ENCODE measurements at places on chromosomes 5 and 9.
A peak's percentile ranks its signal among the peaks of the same experiment; 100 is the strongest.

DNA sequence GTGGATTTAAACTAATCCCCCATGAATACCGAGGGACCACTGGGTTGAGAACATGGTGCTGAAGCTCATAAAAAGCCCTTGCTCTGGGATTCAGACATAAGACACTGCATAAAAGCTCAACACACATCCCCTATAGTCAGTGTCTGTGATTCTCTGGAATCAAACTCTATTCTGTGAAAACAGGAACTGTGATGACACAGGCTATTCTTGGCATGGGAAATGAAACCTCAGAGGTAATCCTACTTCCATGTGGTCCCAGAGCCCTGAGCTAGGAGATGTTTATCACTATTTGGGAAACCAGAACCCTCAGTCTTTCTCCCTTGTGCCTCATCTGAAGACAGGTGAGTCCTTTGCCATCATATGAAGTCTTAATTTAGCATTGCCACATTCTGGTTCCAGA lies 135.4 kb upstream of the PRSS3 start:
- DNase-seq = no peak

DNA sequence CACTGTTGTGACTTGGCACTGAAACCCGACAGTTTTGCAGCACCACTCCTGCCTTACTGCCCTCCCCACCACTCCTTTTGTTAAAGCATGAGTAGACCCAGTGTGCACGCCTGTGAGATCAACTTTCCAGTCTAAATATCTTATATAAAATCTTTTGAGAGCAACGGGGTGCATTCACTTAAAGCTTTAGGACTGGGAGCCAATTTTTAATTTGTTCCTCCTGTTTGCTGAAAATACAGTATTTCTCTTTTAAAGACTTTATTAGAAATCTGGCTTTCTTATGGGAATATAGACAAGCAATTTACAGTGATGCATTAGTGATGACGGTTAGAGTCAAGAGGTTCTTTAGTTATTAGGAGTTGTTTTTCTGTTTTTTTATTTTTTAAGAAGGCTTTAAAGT lies 397.5 kb downstream of the TMEM167A start:
- no peak for DNase-seq

DNA sequence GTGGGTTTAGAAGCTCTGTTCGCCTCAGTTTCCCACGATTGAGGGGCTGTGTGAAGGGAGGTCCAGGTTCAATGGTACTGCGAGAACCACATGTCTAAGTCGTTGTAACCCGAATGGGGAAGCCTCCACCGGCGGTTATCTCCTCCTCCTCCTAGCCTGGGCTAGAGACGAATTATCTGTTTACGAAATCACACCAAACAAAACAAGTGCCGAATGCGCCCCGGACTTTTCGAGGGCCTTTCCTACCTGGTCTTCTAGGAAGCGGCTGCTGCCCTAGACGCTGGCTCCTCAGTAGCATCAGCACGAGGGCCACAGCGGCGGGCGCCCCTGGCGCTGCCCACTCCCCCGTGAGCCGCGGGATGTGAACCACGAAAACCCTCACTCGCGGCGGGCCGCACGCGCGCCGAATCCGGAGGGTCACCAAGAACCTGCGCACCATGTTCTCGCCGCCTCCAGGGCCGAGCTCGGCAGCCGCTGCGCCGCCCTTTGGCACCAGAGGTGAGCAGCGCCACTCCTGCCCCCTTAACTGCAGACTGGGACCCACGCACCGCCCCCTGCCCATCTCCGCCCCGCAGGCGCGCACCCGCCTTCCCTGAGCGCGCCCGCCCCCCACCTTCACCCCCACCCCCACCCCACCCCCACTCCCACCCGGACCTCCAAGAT lies at the start of gene CDKN2A:
CDKN2A (minus strand) TSS at position 500 of the 663 bp plus-strand sequence.
- peak; percentile 44 for DNase-seq

GRCh38 chr5:139046551-139046950 lies 151.6 kb downstream of the SIL1 start:
- no peak for DNase-seq

DNA sequence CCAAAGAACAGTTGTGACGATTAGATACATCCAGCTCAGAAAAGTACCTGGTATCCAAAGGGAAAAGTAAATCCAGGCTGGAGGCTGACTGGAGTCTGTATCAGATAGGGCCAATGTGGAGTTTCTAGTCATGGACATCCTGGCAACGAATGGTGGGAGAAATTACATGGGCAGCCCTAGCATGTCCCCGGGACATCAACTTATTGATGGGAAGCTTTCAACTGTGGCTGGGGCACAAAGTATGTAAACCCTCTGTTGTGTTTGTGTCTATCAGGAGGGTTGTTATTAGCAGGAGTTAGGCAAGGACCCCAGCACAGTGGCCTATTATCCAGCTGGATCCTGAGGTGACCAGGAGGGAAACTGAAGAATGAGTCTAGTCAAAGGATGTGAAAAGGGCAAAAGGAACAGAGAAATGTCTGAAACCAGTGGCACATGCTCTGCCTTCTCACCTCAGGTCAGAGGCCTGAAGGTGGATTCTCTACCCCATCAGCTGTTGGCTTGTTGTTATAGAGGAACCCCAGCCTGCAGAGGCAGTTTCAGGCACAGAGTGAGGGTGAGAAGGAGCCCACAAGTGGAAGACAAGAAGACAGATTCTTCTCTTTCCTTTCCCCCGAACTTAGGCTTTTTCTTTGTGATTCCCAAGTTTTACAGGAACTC lies 19.9 kb downstream of the IFNW1 start:
- DNase-seq = no peak
